NCI-H82 (cell line): ENCODE measurements at places on chromosomes 2 and 18.

GRCh38 chr2:196183528-196184231, 12.3 kb upstream of the STK17B start:
- no peak for DNase-seq

- DNase-seq = no peak
Measured at GRCh38 chr2:36485521-36485920, 112.4 kb downstream of the FEZ2 start.

GRCh38 chr18:51621113-51621863, 423.8 kb upstream of the MEX3C start:
- DNase-seq = peak; percentile 86

GRCh38 chr2:76625101-76625500, 897.1 kb downstream of the LRRTM4 start:
- DNase-seq = no peak

GRCh38 chr18:23200756-23201155, 65.5 kb downstream of the CABLES1 start:
- no peak for DNase-seq

GRCh38 chr2:33229646-33230045, 246.8 kb upstream of the RASGRP3 start:
- no peak for DNase-seq

DNA sequence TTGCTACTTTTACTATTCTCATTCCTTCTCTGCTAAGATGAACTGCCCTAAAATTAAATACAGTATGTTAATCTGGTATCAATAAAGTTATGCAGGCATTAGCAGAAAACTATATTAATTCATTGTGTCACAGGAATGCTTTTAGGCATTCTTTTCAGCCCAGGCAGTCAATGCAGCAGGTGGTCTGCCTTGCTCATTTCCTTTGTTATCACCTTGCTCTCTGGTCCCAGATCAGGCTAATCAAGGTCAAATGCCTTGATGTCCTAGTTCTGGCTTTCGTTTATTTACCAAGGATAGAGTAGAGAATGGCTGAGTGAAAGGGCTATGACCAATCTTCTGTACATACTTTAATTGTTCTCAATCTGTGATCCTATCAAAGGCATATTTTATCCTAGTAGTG, 1023.6 kb downstream of the TMEM182 start:
- no peak for DNase-seq

DNA sequence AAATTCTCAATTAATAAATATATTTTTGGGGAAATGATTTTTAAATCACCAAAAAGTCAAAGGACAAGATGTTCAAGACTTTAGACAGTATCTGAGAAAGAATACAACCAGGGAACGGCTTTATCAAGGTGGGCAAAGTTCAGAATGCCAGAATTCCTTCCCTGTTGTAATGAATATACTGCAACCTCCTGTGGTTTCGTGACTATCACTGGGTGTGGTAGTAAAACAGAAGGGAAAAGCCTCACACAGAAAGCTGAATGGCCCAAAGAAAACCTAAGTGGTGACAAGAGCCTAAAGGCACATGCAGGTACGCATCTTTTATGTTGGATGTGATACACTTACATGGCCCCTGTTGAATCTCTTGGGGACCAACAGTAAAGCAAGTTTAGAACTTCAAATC, 37.1 kb downstream of the MBD2 start:
- no peak for DNase-seq

DNA sequence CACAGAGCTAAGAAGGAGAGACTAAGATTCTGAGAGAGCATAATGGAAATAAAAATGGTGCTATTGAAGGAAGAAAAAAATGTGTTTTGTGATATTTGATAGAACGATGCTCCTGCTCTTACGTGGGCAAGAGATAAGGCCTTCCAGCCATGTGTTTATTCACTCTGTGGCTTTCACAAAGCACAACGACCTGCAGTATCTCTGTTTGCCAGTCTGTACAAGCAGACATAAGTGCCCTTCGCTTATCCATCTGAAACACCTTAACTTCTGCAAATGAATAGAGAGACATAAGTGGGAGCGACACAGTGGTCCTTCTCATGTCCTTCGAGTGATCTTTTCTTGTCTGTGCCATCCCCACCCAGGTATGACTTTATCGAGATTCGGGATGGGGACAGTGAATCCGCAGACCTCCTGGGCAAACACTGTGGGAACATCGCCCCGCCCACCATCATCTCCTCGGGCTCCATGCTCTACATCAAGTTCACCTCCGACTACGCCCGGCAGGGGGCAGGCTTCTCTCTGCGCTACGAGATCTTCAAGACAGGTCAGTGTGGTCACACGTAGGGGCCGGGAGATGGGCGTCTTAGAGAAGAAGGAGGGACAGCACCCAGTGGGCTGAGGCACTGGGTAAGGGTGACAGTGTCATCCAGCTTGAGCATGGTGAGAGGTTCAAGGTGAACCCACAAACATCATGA, 33.7 kb downstream of the NRP2 start:
- peak; percentile 59 for DNase-seq

- no peak for DNase-seq
Measured at GRCh38 chr2:102386867-102387541, 31.4 kb downstream of the IL18R1 start.

- DNase-seq = peak; percentile 88
Measured at GRCh38 chr2:181677912-181678586, 2.3 kb downstream of the NEUROD1 start.

- DNase-seq = no peak
Measured at GRCh38 chr18:2515908-2516625, 55.2 kb downstream of the METTL4 start.

DNA sequence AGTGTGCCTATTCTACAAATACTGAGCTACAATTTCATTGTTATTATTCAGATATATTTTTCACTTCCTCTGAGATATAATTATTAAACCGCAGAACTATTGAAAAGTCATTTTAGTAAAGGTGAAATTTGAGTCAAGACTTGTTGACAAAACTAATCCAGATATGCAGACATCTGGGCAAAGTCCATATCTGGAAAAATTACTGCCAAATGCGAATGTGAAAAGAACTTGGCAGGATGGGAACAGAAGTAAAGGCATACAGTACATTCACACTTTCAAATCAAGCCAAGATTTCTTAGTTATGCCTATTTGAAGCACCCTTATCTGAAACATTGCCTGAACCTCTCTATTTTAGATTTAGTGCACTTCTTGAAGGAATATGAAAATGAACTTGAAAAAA, 923.6 kb downstream of the CCDC85A start:
- no peak for DNase-seq

DNA sequence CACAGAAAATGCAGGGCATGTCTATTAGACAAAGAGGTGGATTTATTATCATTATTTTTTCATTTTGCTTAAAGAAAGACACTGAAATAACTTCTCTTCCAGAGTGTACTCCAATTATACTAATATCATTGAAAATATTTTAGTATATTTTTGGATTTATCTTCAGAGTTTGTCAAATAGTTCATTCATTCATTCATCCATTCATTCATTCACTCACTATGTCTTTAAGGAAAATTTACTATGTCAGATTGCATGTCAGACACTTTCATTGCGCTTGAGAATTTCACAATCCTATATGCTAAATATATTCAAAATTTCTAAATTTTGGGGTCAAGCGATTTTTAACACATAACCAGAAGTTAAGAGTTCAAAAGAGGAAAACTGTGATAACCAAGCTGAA, 479.1 kb downstream of the ZEB2 start:
- DNase-seq = no peak

DNA sequence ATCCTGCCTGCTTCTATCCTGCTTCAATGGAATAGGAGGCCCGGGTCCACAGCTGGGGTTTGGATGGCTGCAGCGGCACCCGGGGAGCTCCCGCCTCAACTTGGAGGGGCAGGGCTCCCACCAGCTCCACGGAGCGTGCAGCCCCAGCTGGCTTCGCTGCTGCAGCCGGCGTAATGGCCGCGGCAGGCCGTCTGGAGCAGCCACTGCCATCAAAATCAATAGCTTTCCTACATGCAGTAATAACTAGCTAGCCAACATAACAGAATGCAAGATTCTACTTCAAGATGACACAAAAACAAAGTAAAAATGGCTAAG, 154.2 kb upstream of the RMP24 start:
- DNase-seq = no peak

DNA sequence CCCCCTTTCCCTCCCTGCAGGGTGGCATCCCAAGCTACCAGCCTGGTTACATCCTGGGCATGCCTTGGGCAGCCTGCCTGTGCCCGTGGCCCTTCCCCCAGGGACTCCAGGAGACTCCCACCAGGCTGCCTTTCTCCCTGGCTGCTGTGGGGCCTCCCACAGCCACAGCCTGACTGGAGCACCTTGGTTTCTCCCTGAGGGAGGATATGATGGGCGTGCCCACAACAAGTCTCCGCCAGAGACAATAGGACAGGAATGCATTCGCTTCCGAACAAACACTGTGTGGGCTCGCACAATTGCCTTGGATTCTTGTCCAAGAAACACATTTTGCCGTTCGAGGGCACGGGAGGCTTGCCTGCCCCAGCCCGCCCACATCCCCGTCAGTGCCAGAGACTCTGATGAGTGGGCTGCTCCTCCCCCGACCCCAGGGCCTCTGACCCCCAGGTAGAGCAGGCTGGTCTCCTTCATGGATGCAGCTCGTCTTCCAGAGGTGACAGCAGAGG, 102.1 kb downstream of the SMAD7 start:
- no peak for DNase-seq

GRCh38 chr2:25159949-25160348, 8.4 kb downstream of the POMC start:
- DNase-seq = peak; percentile 72

DNA sequence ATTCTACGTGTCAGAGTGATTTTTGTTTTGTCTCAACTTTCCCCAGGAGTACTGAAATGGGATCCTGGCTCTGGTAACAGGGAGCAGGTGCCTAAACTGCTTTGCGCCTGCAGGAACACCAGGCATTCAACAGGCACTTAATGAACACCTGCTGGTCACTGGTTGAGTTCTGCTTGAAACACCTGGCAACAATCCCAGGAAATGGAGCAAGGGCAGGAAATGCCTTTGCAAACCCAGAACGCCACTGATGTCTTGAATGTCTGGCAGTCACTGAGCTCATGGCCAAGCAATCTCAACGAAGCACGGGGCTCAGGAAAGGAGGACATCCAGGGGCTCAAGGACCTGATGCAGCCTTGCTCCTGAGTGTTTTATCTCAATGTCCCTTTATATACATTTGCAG, 360.0 kb upstream of the RAB6C start:
- no peak for DNase-seq

DNA sequence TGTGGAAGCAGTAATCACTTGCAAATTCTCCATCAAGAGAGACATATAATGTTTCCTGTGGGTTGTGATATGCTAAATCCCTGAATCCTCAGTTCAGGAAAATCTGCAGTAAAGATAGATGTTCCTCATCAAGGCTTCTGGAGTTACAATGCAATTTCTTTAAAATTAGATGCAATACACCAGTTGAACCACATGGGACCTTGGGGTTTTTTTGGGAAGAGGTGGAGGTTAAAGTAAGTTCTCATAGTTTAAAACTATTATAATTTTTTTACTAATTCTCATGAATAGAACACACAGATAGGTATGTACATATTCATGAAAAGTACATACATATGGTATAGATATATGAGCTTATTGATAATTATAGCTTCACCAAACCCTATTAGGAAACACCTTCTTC, 496.2 kb downstream of the SATB2 start:
- no peak for DNase-seq

GRCh38 chr18:36729197-36729596, 99.6 kb downstream of the TPGS2 start:
- DNase-seq = no peak

GRCh38 chr2:20025065-20025786, 12.8 kb upstream of the MATN3 start:
- no peak for DNase-seq

- DNase-seq = no peak
Measured at GRCh38 chr2:794554-795241, 117.5 kb upstream of the TMEM18 start.

DNA sequence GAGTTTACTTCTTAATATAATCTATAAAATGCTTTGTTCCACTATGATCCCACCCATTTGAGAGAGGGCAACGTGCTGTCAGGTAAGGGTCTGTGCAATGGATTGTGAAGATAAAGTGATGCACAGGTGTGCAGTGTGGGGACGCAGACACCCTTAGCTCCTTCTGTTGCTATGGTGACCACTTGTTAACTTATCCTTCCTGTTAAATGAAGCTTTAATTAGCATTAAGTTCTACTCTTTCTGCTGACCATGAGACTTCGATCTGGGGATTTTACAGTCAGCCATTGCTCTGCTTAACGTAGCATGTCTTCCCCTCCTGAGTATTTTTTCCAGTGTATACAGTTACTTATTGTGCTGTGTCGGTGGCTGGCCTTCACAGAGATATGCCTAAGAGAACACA, 23.1 kb upstream of the ALKAL2 start:
- DNase-seq = no peak

DNA sequence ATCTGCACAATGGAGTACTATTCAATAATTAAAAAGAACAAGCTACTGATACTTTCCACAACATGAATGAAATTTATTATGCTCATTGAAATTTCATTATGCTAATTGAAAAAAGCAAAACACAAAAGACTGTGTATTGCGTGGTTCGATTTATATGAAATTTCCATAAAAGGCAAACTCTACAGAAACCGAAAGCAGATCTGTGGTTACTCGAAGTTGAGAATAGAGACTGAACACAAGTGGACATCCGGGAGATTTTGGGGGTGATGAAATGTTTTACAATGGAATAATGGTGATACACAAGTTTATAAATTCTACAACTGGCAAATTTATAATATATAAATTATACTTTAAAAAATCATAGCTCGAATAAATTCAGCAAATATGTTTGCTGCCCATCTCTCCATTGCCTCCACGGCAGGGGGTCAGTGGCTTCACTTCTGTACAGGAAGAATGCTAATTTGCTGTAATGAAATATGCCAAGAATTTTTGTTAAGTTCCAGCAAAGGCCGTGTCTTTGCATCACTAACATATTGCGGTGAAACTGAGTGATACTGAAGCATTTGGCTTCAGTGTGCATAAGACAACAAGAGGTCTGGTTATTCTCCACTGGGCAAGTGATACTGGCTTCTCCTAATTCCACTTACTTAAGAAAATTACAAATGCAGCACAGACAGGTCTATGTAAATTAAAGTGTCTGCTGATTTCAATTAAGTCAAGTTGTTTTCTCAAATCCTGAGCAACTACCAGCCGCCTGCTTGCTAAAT, 96.7 kb downstream of the TMEM163 start:
- DNase-seq = no peak

DNA sequence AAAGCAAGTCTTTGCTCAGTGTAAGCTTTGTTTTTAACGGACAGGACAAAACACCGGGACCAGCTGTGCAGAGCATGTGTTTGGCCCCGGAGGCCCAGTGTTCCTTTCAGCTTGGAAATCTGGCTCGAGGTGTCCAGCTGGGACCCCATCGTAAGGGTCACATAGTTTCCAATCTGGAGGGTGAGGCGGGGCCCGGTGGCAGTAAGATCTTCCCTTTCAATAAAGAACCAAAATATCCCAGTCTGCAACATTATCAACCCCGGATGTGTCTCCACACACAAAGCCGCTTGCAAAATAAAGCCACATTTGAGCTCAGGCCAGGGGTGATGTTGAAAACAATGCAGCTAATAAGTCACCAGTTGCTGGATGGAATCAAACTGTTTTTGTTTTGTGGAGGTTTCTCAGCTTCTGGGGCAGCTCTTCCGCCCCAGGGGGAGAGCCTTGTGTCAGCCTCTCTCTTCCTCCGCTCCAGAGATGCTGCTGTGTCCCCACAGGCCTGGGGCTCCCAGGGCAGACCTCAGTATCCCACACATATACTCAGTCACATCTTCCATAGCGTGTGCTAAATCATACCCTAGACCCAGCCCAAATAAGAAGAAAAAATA, 138.6 kb upstream of the GLI2 start:
- DNase-seq = no peak

GRCh38 chr2:222677981-222678380, 6.5 kb downstream of the MOGAT1 start:
- no peak for DNase-seq
